Activated naive CD8-positive, alpha-beta T cell treated with anti-CD3 and anti-CD28 coated beads for 36 hours (primary cell): ENCODE measurements at places on chromosomes 6 and 20.
A peak's percentile ranks its signal among the peaks of the same experiment; 100 is the strongest.

- DNase-seq: no peak
Measured at GRCh38 chr6:168584671-168585070, 143.7 kb downstream of the SMOC2 start.

DNA sequence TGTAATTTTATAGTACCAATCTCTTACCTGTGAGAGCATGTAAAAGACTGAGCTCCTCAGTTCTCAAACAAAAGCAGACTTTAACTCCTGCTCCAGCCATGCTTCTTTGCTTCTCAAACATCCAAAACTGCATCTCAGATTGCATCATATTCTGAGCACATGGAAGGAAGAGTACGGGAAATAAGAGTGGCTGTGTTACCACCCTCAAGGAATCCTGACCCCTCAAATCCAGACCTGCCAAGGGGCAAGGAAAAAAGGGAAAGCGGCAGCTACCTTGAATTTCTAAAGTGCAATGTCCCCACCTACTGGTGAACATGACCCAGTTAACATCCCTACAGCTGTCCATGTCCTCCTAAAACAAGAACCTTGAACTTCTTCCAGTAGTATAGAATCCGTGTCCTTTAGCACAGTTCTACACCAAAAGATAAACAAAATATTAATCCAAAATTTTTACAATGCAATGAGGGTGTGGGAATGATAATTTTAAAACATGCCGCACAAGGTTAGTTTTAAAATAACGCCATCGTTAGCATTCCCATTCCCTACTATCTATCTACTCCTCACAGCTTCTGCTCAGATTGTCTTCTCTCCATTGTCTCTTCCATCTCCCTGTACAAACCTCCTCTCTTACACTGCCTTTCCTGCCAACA, 34.1 kb upstream of the HLA-DQB1 start:
- DNase-seq: no peak

GRCh38 chr6:143074101-143074500, 13.4 kb downstream of the AIG1 start:
- DNase-seq: no peak

DNA sequence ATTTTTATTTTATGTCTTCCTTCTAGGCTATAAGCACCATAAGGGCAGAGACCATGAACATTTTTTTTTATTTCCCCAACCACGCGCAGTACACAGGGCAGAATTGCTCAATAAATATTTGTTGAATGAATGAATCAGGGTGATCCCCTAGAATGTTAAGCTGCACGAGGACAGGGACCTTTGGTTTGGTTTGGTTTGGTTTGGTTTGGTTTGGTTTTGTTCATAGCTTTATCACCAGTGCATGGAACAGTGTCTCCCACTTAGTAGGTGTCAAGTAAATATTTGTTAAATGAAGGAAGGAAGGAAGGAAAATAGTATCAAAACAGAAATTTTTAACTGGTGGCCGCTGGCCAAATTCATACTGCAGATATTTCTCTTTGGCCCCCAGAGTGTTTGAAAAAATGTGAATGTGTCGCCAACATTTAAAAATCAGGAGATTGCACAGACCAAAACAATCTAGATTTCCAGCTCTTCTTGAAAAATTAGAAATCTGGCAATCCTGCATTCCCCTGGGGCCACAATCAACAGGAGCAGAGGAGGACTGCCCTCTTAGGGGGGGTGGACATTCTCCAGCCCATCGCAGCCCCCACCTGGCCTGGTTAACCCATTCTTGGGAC, 205.3 kb downstream of the EYA2 start:
- no peak for DNase-seq

DNA sequence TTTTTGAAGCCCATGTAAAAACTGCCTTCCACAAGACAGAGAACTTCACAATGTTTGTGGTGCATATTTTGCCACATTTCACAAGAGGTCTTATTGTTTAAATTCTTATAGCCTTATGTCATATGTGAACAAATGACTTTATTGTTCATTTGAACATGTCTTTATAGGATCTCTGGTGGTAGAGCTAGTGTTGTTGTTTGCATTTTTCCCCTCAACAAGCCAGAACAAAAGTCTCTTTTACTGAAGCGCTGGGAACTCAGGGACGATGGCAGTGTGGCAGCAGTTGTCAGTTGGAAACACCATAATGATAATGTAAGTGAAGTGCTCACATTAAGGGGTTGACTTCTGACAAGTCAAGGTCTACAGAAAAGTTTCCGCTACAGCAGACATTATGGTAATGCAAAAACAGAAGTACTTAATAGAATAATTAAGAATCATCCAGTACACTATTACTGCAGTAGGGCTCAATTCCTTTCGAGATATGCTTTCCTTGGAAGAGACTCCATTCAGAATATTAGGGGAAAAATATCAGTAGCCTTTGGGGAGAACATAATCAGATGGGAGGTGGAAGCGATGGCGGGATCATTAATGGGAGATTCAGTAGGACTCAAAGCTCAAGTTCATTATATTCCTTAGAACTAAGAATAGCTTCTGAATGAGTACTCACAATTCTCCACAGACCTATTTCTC, 180.0 kb downstream of the GJA10 start:
- DNase-seq: no peak

DNA sequence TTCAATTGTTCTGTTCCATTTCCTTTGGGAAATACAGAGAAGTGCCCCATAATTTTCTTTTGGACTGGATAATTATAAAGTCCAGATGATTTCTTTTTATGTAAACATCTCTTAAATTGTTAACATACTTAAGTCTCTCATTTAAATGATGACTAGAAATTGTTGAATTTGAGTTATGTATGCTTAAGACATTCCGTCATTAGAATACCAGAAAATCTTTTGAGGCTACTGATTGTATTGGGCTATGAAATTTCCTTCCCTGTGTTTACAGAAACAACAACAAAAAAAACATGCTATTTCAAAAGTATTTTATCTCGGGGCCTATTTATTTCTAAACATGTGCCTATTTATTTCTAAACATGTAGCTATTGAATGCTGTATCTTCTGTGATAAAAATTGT, 125.4 kb downstream of the SH3BGRL2 start:
- DNase-seq: no peak

GRCh38 chr6:98787961-98788360, 46.4 kb upstream of the POU3F2 start:
- no peak for DNase-seq

- DNase-seq: no peak
Measured at GRCh38 chr6:155492061-155492735, 36.6 kb upstream of the NOX3 start.

GRCh38 chr20:63212393-63212730, 3.6 kb downstream of the YTHDF1 start:
- DNase-seq: no peak

DNA sequence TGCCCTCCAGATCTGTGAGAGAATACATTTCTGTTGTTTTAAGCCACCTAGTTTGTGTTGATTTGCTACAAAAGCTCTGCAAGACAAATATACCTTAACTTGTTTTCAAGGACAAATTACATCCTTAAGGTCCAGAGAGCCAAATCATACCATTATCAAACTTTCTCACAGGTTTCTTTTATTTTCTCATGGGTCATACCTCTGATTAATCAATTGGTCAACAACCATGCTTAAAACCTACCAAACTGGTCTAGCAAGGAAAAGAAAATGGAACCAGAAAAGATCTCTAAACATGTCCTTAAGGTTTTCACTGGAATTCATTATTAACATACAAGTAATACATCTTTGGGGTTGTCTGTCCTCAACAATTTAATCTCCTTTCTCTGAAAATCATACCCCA, 535.0 kb downstream of the CD83 start:
- DNase-seq: no peak

DNA sequence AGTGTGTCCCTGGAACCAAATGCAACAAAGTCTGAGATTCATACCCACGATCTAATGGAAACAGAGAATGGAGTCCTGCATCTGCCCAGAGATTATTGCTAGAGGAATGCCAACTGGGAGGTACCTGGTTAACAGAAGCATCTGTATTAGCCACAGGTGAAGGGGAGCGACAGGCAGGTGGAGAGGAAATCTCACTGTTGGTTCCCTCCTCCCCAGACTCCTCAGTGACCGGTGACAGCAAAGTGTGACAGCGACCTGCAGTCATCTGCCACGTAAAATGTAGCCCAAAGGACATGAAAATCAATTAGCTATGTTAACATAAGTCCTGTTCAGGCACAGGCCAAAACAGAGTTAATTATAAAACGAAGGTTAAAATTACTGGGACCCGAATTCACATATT, 336.6 kb downstream of the SYNE1 start:
- no peak for DNase-seq

DNA sequence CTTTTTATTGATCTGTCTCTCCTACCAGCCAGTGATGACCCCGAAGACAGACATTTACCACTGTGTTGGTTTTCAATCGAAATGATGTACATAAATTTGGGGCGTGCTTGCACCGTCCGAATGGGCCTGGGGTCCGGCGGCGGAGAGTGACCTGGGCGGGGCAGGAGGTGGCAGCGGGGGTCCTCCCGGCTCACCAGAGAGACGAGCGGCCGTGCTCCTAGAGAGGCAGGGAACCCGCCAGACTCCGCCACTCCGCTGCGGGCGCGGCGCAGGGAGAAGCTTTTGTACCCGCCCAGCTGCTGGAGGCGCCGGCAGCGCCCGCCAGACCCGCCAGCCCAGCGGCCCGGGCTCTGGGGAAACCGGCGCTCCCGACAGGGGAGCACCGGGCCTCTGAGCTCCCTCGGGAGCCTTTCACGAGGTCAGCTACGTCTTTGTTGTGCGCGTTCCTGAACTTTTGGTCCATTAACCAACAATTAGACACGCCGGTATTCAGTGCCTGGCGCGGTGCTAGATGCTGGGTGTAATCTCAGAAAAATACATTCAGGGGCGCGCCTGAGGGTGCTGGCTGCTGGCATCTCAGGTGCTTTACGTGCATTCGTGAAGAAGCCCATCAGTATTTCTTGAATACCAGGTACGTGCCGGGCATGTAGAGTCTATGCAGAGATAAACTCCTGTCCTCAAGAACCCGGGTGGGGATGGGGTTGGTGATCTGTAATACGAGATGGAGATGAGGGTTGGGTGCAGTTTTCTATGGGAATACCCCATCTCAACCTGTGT, at the start of gene PGBD1:
Gene PGBD1, plus strand, starts transcription at position 285 of the 777 bp plus-strand sequence. CDS start 2,242 bp downstream, outside the sequence.
- peak; percentile 77 for DNase-seq

DNA sequence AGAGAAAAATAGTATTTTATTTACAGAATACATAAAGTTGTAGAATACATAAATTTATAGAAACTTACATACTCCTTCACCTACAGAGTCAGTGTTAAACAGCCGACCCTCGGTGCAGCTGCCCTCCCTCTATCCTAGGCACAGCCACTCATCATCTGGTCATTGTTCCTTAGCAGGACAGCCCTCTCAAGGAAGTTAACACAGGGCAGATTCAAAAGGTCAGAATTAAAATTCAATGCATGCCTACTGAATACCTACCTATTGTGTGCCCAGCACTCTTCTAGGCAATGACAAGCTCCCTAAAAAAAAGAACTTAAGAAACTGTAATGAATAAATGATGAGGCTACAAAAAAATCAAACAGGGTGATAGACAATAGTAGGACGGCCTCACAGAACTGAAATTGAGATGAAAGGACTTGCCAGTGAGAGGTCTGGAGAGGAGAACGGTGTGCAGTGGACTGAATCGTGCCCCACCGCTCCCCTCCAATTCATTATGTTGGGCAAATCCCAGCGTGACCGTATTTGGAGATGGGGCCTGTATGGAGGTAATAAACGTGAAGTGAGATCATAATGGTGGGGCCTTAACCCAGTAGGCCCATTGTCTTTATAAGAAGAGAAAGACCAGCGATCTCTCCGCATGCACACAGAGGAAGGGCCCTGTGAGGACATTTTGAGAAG, 326.0 kb downstream of the PACRG start:
- DNase-seq: no peak

- DNase-seq: no peak
Measured at GRCh38 chr20:42530855-42531448, 658.8 kb downstream of the PTPRT start.

DNA sequence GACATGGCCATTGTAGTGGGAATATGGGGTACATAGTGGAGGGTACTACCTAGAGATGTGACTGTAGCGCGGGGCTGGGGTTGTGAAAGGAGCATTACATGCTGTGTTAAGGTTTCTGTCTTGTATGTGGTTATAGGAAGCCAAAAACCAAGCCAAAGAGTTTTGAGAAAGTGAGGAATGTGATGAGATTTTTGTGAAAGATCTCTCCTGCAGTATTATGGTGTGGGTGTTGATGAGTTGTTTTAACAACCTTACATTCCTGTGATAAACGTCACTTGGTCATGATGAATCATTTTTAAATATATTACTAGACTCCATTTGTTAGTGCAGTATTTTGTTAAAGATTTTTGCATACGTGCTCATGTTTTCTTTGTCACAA, 48.9 kb downstream of the ZFAND3 start:
- DNase-seq: no peak
